ENCODE measurements at places on chromosomes 11 and 22.

GRCh38 chr11:92960886-92961285 is 8.6 kb upstream of the MTNR1B start:
- no peak for DNase-seq

GRCh38 chr11:86149792-86150191 is 80.9 kb upstream of the PICALM start:
- DNase-seq = no peak

- DNase-seq = no peak
These were observed 382 bp downstream of the C11orf54 start for GRCh38 chr11:93741882-93742226.

GRCh38 chr22:28116219-28116673 is 197.2 kb upstream of the PITPNB start:
- no peak for DNase-seq

DNA sequence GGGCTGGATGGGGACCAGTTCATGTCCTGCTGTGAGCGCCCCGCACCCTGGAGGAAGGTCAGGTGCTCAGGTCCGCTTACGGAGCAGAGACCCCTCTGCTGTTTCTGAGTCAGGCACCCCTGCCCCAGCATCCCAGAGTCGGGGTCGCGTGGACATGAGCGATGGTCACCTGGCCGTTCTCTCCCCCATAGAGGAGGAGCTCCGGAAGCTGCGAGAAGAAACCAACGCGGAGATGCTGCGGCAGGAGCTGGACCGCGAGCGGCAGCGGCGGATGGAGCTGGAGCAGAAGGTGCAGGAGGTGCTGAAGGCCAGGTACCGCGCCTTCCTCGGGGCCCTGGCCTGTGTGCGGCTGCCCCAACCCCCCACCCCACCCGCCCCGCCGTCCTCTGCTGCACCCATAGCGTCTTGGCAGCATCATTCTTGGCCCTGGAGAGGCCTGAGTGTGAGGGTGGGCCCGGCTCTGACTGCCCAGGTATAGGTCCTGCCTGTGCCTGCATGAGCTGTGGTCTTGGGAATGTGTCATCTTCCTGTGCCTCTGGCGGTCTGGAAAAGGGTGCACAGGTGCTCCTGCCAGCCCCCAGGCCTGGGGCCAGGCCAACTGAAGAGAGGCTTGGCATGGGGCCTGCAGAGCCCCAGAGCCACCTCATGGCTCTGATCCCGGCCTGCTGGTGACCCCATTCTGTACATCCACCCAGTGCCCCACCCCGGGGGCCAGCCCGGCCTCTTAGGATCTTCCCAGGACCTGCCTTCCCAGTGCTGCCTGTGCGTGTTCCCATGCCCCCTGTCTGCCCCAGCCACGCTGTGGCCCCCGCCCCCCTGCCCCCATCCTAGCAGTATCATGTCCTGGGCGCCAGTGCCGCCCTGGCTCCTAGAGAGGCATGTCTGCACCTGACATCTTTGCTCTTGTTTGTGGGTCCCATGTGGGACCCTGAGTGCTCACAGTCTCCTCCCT is 38.1 kb downstream of the GRAMD4 start:
- no peak for DNase-seq

DNA sequence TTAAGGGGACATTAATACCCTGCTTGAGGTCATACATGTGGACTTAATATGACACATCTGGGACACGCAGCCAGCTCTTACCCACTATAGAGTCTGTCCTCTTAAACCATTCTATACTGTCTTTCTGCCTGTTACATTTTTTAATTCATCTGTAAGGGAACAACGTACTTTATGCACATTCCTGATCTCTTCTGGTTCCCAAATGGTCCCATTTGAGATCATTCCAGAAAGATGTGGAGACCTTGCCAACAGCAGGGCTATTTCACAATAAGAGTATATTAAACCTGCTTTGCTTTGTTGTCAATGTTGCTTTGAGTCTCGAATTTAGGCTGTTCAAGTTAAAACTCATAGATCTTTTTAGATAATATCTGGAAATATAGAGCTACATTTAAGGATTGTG is 332.2 kb upstream of the RAG2 start:
- DNase-seq = no peak
